ENCODE measurements at places on chromosomes 16 and 17. TPM values are rescaled to one million over a fixed set of nuclear protein-coding genes. Genes with fewer than 3 reads are reported as not detected.

Gene TPSD1
- total RNA-seq: not detected

Gene HCRT
- not detected for total RNA-seq

Gene TBC1D3C
- not detected for total RNA-seq

Gene KCNAB3
- total RNA-seq: 1.2 TPM

Gene ZSCAN10
- total RNA-seq: not detected

Gene IRF8
- not detected for total RNA-seq

Gene ATP2C2
- not detected for total RNA-seq

Gene NAGLU
- total RNA-seq: 52.2 TPM

Gene CLDN6
- not detected for total RNA-seq

Gene TBC1D26
- total RNA-seq: not detected

Gene KRT27
- not detected for total RNA-seq

Data from myometrial cell (primary cell).